ENCODE measurements at places on chromosomes 2 and 18.

DNA sequence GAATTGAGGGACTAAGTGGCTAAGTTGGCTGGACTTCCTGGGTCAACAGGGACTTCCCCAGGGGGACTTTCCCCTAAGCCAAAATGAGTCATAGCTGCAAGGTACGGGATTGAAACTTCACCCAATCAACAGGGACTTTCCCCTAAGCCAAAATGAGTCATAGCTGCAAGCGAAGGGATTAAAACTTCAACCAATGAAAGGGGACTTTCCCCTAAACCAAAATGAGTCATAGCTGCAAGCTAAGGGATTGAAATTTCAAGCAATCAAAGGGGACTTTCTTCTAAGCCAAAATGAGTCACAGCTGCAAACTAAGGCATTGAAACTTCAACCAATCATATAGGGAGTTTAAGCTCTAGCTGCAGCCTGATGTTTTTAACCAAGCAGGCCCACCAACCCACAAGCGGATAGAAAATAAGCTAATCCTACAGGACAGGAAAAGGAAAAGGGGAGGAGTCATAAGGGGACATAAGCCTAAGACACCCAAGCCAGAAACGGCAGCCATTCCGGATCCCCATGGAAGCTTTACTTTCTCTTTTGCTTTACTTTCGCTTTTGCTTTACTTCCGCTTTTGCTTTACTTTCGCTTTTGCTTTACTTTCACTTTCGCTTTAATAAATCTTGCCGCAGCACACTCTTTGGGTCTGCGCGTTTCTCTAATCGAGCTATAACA lies 1375.4 kb upstream of the CELF4 start:
- peak; percentile 25 for DNase-seq

DNA sequence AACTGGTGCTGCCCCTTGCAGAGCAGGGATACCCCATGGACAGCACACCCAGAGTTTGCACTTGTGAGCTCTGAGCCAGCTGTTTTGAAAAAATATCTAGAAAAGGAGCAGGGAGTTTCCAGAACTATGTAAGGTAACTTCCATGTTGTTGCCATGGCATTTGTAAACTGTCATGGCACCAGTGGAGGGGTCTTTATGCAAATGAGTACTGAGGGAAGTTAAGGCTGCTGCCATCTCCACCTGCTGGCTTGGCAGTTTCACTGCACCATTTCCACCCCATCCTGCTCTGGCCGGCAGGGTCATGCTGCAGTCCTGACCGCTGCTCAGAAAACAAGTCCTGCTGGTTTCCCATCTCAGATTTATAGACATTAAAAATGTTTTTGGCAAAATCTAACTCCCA lies 52.3 kb upstream of the SNTG2 start:
- DNase-seq, result no peak

GRCh38 chr2:102253140-102253752 lies 58.1 kb upstream of the IL1RL1 start:
- DNase-seq, result no peak

GRCh38 chr2:98522854-98523253 lies 78.2 kb downstream of the INPP4A start:
- DNase-seq, result no peak

DNA sequence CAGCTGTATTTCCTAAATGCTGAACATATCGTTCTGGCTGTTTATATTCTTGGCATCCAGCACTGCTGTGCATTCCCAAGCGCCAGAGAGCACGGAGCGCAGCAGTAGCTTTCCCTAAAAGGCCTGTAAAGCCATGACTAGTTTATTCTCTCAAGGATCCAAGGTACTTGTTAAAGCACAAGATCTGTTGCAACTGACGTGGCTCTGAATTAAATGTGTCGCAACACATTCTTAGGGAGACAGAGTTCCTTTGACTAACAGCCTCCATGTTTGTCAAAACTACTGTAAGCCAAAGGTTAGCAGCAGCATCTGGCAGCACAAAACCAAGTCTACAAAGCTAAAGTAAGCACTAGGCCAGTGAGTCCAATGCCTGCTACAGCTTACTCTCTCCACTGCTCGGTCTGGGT lies 188.6 kb upstream of the FN1 start:
- no peak for DNase-seq

DNA sequence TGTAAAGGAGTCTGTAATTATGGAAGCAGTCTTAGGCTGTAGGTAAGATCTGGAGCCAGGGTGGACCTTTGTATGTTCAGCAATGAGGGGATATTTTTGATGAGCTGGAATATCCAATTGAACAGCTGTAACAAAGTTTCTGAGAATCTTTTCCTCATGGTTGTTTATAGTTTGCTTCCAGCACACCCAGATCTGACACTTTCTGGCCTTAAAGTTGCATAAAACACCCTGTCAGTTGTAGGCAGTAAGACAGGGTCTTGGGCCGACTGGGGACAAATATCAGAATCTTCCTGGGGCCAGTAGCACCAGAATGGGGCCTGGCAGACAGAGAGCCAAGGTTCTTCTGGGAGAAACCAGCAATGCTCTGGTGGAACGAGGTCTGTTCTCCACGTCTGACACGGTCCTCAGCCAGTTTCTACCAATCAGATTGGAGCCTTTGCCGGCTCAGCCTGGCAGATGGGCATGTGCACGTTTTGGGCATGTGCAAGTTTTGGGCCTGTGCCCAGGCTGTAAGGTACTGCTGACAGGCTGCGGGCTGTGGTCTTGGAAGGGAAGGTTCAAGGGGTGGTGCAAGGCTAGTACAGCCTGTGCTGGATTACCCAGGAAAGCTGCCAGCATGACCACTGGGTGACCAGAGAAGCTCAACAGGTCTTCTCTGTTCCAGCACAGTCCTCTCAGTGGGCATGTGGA lies 89.8 kb downstream of the PRKCE start:
- no peak for DNase-seq

DNA sequence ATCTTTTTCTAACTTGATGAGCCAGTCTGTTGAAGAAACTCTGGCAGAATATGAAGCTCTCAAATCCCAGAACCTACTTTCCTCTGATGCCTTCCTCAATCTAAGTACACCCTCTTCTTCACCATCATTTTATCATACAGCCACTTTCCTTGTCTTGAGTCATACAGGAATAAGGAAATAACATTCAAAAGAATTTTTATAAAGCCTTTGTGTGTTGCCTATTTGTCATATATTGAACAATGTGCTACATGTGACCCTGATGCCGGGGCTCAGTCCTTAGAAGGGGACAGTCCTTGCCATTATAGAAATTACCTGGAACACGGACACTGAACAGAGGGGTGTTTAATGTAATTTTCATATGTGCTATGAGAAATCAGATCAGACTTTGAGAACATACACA lies 27.4 kb downstream of the RAPGEF4 start:
- DNase-seq, result no peak

GRCh38 chr2:156430980-156431358 lies 5.2 kb upstream of the GPD2 start:
- no peak for DNase-seq

DNA sequence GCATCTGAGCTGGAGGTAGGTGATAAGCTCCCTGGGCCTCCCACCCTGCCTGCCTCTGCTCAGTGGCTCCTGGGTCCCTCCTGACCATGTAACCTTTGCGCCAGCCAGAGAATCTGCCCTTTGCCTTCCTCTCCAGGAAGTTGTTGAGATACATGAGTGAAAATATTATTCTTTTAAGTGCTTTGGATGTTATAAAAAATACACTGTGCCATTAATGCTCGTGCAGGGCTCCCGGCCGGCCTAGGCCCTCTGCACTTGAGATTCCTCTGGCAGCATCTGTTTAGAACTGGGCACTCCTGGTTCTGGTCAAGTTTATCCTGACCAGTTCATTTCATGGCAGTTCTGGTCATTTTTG lies 18.8 kb downstream of the AGAP1 start:
- no peak for DNase-seq
